ENCODE measurements at places on chromosomes 7 and 10.
A peak's percentile ranks its signal among the peaks of the same experiment; 100 is the strongest.

GRCh38 chr10:63735305-63735704 is 214.1 kb downstream of the REEP3 start:
- DNase-seq, result no peak

DNA sequence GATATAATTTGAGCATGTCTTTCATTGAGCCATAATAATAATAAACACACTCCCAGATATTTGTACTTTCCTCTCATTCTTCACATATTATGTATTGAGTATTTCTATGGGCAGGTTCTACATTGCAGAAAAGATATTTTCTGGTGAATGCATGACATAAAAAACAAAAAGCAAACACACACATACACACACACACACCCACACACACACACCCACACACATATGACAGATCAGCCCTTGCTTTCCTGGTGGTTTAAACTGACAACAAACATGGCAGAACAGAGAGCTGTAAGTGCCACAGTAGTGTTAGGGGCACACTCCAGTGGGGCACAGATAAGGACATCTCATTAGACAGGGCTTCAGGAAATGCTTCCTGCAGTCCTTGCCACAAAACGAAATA is 123.3 kb upstream of the LSM8 start:
- no peak for DNase-seq

GRCh38 chr7:45067582-45067981 is 21.2 kb downstream of the NACAD start:
- no peak for DNase-seq

DNA sequence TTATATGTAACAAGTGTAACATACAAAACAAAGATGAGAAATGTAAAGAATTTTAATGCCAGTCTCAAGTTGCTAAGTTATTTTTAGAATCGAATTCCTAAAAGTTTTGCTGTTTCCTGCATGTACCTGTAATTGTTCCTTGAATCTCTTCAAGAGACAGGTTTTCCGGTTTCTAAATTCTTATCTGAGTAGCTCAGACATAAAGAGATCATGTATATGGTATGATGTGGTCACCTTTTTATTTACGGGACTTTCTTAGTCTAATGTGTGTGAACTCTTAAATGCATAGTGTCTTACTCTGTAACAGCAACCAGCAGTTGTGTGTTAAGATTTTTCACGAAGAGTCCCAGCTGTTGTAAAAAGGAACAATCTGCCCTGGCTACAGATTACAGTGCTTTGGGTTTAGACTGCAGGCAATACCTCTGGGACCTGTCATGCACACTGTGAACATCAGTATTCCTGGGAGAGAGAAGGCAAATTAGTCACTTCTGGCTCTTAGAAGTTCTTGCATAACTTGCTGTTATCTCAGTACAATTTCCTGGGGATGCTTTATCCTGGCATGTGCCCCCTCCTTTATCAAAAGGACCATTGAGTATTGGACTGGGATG is 263.4 kb downstream of the BICC1 start:
- DNase-seq, result no peak

- DNase-seq, result no peak
Observed at GRCh38 chr7:38142736-38143135, 35.3 kb upstream of the STARD3NL start.

DNA sequence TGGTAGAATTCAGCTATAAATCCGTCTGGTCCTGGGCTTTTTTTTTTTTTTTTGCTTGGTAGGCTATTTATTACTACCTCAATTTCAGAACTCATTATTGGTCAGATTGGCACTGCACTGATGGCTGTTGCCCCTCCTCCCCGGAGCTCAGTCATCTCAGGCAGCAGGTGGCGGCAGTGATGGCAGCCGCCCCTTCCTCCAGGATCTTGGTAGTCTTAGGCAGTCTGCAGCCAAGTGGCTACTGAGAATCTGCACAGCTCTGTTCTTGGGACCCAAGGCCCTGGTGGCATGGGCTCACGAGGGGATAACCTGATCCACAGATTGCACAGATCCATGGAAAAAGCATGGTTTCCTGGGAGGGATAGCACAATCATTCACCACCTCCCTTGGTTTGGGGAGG is 77.9 kb downstream of the GPR85 start:
- DNase-seq, result no peak

- DNase-seq, result no peak
Observed at GRCh38 chr7:16212032-16212431, 209.3 kb downstream of the CRPPA start.

GRCh38 chr7:112036071-112036470 is 170.1 kb downstream of the DOCK4 start:
- DNase-seq, result no peak

GRCh38 chr10:105974803-105975456 is 1189.6 kb downstream of the SORCS1 start:
- peak; percentile 8 for DNase-seq

GRCh38 chr10:93947524-93947923 is 46.2 kb upstream of the PLCE1 start:
- no peak for DNase-seq

DNA sequence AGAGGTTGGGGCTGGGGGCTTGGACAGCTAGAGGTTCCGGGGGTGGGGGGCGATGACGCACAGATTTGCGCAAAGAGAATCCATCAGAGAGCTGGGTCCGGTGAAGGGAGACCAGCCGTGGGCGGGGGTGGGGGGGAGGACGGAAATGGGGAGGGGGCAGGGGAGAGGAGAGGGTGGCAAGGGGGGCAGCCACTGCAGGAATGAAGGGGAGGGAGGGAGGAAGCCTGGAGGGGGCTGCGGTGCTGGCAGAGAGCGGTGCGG is 1.2 kb upstream of the VGF start:
- no peak for DNase-seq

GRCh38 chr7:65307651-65308299 is 65.9 kb upstream of the ZNF92 start:
- DNase-seq, result peak; percentile 58

GRCh38 chr7:104922182-104923009 is 91.6 kb upstream of the KMT2E start:
- no peak for DNase-seq

DNA sequence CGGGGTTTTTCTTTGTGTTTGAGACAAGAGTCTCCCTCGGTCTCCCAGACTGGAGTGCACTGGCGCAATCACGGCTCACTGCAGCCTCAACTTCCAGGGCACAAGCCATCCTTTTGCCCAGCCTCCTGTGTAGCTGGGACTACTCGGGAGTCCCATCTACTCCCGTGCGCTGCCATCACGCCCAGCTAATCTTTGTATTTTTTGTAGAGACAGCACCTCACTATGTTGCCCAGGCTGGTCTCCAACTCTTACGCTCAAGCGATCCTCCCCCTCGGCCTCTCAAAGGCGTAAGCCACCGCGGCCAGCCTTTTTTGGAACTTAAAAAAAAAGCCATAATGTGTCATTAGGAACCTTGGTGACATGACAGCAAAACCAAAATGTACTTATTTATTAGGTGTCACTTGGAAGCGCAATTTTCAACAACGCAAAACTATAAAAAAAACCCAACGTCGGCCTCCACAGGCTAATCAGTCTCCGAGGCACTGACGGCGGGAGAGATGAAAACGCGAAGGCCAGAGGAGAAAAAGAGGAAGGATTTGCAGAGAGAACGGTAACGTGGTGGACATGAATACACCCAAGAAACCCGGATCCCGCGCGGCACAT is 911 bp upstream of the HNRNPH3 start:
- no peak for DNase-seq

GRCh38 chr10:95845411-95845810 is 62.4 kb upstream of the CC2D2B start:
- no peak for DNase-seq

- no peak for DNase-seq
Observed at GRCh38 chr10:84588971-84589370, 260.6 kb downstream of the CCSER2 start.

DNA sequence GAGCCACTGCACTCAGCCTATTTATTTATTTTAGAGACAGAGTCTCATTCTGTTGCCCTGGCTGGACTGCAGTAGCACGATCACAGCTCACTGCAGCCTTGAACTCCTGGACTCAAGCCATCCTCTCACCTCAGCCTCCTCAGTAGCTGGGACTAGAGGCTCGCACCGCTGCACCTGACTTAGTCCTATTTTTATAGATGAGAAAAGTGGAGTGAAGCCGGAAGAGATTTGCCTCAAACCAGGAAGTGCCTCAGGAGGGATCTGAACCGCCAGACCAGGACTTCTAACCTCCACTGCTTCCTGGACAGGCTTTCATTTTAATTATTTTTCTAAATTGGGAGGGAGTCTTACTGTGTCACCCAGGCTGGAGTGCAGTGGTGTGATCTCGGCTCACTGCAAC is 17.5 kb upstream of the CLIP2 start:
- DNase-seq, result no peak

GRCh38 chr7:105806592-105807447 is 69.6 kb downstream of the ATXN7L1 start:
- DNase-seq, result peak; percentile 64

DNA sequence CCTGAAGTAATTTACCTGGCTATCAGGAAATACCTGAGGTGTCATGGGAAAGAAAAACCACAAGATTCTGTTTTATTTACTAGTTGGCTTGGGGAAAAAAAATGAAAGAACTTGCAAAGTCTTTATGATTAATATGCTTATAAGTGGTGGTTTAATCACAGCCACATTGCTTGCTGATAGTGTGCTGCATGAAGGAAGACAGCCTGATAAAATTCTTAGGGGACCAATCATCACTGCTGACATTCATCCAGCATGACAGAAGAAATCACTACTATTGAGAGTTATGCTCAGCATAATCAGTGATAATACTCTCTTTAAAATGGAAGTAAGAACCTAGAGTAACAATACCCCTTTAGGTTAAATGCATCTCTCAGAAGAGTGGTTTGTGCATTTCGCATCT is 150.2 kb upstream of the LRRN3 start:
- DNase-seq, result no peak

DNA sequence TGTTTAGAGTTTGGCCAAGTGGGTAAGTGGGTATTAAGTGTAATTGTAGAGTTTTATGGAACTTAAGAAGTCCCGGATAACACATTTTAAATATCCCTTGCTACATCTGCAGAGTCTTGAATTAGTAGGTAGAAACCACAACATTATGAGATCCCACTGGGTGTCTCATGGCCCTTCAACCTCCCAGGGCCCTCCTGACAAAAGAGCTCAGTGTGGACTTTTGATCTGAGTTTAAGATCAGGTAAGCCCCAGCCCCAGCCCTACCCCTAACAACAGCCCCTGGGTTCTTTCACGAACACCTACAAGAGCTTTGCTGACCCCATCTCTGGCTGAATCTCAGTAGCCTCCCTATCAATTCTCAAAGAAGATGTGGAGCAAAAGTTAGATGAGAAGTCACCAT is 65.4 kb upstream of the STK17A start:
- DNase-seq, result no peak

- DNase-seq, result peak; percentile 25
Observed at GRCh38 chr10:63689768-63690167, 168.6 kb downstream of the REEP3 start.

- no peak for DNase-seq
Observed at GRCh38 chr10:8137726-8138125, 83.2 kb downstream of the GATA3 start.

DNA sequence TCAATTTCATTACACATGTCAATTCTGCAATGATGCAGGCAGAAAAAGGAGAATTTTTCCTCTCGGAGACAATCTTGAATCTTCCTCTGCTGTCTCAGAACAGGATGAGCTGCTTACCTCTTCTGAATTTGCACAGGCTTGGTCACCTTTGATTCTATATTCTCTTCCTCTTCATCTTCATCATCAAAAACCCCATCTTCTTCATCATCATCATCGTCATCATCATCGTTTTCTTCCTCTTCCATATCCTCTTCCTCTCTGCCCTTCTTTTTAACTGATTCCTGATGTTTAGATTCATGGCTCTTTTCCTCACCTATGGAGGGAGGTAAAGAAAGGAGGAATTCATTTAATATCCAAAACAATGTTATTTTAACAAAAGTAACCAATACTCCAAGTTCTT is 8.0 kb downstream of the RBM28 start:
- no peak for DNase-seq

- DNase-seq, result no peak
Observed at GRCh38 chr7:134623193-134623592, 23.5 kb upstream of the BPGM start.

DNA sequence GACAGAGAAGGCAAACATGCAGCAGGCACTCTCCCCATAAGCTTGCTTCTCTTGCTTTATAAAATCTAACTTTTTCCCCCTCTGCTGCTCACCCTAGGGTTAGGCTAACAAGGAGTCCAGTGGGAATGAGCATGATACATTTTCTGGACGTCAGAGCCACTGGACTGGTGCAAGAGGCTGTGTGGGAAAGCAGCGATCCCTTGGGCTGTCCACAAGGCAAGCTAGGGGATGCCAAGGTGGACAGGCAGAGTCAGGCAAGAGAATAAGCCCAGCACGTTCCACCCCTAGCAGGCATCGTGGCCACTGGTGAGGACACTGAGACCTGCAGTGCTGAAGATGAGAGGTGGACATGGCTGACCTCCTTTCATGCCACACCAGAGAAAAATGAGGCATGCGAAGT is 290.9 kb upstream of the ZMIZ1 start:
- no peak for DNase-seq

DNA sequence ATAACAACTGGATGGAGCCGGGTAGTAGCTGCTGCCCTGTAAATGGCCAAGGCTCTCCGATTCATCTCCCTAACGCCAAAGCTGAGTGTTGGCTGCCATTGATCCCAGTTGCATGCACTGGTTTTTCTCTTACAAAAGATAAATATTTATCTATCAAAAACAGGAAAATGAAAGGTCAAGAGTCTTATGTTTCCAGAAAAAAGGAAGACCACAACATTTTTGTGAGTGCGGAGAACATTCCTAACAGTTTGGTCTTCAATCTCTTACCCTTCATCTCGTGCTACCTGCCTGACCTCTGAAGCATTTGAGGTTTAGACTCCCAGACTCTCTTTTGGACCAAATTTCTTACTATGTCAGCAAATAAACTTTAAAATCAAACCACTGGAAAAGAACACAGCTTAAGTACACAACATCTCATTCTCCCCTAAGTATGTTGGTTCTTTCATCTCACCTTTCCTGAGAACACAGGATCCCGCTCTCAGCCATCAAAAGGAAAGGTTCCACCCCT is 61.6 kb downstream of the SORBS1 start:
- DNase-seq, result no peak

GRCh38 chr7:18393465-18394118 is 102.0 kb upstream of the HDAC9 start:
- DNase-seq, result no peak

GRCh38 chr7:68720697-68721096 is 877.6 kb upstream of the AUTS2 start:
- DNase-seq, result no peak

GRCh38 chr7:151876899-151877777 is at the start of gene PRKAG2:
TSS of gene PRKAG2 (minus strand) at chr7:151877115. CDS start at chr7:151876620, 495 bp downstream.
- DNase-seq, result peak; percentile 83

DNA sequence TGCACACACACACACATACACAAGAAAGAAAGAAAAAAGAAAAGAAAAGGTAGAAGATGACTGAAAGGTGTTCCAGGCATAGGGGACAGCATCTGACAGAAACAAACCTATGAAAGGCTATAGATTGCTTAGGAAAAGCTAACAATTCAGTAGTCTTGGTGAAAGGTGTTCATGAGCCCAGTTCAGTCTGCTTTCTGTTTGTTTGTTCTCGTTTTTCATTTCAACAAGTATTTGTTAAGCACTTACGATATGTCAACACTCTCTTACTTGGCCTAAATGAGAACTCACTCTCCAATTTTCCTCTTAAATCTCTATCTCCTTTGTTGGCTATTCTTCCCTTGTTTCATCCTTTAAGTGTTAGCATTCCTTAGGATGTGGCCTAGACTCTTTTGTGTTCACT is 133.2 kb downstream of the GRM8 start:
- DNase-seq, result no peak
